ENCODE measurements at places on chromosomes 5 and 9.

DNA sequence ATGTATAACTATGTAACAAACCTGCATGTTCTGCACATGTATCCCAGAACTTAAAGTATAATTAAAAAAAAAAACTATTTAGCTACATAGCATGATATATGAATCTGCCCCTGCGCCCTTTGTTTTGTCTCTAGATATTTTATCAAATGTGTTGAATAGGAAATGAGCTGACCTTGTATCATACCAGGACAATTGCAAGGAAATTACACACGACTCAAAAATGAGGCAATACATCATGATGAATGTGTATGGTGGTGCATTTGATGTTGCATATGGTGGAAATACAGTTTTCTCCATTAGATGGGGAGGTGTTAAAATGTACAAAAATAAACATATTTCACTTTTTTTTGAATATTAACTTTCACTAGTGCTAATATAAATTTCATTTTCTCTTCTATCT lies 28.6 kb upstream of the CEP78 start:
- DNase-seq = no peak

DNA sequence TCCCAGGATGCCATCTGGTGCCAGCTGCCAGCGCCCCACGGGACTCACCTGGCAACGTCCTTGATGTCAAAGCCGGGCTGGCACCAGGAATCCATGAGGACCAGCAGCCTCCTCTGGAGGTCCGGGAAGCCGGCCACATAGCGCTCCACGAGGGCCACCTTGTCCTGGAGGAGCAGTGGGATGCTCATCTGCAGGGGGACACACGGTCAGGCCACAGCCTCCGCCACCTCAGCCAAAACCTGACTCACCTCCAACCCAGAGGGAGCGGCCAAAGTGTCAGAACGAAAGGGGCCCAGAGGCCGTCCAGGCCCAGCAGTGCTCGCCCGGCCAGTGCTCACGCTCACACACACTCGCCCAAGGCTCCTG lies 56.5 kb downstream of the EXD3 start:
- no peak for DNase-seq

DNA sequence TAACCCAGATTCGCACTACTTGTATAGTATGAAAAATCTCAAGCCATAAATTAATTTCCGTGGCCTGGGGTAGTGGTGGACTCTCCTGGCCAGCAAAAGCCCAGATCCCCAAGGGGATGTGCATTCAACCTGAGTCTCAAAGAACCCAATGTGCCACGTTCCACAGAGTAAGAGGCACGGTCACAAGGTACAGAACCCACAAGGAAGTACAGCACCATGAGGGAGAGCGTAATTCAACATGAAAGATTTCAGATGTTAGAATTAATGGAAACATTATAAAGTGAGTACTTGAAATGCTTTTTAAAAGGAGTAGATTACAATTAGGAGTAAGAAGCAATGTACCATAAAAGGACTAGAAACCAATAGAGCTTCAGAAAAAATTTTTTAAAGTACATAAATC lies 23.4 kb downstream of the SRD5A1 start:
- DNase-seq = no peak

- no peak for DNase-seq
Measured at GRCh38 chr9:14260101-14260500, 53.8 kb downstream of the NFIB start.

DNA sequence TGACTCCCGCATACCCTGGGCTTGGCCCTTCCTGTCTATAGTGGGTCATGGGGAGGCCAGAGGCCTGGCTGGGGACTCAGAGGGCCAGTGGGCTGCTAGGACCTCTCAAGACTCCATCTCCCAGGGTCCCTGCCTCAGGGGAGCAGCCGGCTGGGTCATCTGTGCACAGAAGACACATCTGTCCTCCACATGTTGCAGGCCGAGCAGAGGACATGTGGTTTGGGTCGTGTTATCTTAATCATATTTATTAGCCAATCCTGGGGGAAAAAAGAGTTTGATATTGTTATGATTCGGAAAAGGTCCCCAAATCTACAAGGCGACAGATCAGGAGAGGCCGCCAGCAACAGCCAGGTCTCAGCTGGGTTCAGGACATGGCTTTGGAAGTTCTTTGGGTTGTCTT lies 14.4 kb downstream of the LMX1B start:
- DNase-seq = no peak

DNA sequence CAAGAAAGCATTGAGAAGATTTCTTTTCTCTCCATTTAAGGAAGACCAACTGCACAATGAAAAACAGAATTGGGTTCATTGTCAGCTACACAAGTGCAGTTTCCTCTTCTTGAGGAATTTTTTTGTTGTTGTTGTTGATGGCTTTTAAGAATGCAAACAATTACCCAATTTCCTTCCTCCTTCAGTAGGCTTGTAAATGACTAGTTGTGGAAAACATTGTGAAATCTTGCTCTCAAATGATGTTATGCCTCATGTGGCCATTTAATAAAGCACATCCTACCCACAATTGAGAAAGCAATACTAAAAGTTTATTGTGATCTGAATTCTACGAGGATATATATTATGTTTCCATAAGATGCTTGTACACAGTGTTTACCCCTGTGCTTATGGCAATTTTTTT lies 171.6 kb downstream of the FAM174A start:
- DNase-seq = no peak

DNA sequence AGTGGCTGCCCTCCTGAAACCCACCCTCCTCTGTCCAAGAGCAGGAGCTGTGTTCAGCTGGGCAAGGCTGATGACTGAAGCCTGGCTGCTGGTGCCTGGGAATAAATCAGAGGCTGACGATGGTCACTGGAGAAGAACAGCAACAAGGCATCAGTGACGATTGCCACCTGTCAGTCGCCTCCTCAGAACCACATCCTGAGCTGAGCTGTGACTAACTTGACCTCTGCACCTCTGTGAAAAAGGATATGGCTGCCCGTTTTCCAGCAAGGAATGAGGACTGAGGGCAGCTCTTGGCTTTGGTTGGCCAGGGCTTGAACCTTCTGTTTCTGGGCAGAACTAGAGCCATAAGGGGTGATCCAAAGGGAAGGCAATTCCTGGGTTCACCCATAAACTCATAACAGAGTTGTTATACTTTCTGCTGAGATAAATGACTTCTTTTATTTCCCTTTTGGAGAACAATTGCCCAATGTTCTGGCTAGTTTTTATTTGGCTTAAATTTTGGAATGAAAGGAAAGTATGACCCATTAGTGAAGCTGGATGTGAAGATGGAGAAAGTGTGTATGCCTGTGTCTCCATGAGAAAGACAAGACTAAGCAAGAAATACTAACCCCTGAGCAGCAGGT lies 40.1 kb downstream of the TRIP13 start:
- no peak for DNase-seq

DNA sequence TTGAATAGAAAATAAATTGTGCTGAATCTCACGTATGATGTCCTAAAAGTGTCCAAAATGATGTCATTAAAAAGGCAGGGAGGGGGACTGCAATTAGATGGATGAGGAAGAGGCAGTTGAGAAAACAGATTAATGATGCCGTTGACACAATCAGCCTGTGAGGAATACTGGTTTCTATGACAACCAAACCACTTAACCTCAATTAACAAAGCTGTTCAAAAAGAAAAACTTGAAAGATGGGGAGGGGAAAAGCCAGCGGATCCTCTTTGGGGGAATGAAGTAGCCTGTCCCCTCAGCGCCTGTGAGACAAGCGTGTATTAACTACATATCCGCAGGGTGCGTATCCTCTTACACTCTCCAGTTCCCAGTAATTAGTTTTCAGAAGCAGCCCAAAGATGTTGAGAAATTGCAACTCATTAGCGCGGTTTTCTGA lies 160.7 kb downstream of the TTC39B start:
- DNase-seq = peak; percentile 61

DNA sequence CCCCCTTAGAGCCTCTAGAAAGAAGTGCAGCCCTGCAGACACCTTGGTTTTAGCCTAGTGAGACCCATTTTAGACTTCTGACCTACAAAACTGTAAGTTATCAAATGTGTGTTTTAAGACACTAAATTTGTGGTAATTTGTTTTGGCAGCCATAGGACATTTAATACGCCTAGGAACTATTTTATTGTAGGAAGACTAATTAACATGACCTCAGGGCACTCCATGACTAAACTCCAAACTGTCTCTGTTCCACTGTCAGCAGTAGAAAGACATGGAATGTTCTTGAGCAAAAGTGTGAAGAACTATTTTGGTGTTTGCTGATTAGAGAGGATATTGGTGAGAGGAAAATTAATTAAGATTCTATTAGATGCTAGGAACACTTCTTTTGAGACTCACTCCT lies 4.1 kb upstream of the APC start:
- no peak for DNase-seq

DNA sequence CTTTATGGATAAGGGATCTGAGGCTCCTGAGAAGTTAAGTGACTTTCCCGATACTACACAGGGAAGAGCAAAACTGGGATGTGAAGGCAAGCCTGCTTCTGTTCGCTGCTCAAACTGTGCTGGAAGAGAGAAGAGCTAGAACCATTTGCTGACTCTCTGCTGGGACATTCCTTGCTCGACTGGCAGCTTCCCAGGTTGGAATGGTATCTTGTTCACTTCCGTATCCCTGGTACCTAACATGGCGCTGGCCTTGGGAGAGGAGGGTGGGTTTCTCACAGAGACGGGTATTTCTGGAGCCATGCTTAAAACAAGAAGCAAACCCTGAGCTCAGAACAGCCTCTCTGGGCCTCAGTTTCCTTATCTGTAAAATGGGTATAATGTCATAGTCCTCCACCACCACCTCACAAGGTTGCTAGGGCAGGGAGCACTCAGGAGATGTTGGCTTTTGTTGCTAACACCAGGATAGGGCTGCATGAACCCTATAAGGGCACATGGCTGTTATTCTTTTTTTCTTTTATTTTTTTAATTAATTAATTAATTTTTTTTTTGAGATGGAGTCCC lies 68.0 kb upstream of the STXBP1 start:
- no peak for DNase-seq

DNA sequence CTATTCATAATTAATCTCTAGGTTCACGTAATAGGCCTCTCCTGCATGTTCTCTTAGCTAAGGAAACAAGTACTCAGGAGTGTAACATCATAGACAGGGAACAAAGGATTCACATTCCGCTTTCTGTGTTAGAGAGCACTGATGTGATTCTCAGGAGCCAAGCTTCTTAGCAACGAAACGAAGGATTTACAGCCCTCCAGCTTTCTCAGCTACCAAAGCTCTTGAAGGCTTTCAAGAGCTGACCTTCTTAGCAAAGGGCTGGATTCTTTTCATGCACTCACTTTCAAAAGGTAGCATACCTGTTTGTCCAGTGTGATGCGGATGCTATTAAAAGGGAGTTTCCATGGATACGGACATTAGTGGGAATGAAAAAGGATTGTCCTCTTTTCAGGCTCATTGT lies 107.4 kb downstream of the TUSC1 start:
- DNase-seq = no peak

- no peak for DNase-seq
Measured at GRCh38 chr5:133290669-133291240, 238.9 kb downstream of the HSPA4 start.

DNA sequence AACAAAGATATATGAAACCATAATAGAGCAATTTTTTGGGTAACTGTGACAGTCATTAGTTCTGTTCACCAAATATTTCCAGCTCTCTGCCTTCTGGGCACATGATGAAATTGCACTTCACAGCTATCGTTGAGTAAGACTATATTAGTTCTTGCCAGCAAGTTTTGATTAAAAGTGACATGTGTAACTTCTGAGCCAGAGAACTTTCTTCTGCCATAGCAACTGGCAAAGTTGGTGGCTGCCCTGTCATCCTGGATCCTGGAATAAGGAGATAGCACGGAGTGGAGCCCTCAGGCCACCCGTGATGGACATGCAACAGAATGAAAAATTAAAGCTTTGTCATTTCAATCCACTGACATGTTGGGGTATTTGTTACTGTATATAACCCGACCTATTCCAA lies 194.4 kb upstream of the VCAN start:
- DNase-seq = no peak

DNA sequence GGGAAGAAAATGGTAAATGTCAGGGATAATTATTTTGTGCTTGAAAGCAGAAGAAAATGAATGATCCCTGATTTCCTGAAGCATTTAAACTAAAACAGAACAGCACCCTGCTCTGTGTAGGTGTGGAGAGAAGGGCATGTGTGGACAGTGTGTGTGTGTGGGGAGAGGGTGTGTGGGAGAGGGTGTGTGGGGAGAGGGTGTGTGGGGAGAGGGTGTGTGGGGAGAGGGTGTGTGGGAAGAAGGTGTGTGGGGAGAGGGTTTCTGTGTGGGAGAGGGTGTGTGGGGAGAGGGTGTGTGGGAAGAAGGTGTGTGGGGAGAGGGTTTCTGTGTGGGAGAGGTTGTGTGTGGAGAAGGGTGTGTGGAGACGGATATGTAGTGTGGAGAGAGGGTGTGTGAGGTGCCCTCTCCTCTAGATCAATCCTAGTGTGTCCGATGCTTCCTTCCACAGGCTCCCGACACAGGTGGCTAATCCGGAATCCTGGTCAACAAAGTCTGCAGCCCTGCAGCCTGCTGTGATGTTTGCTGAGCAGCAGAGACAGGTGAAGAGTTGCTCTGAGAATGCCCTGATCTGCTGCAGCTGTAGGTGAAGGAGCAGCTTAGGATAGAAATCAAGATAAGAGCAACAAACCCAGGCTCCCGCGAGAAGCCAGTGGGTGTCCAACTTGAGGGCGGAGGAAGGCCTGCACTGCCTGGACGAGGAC lies 15.5 kb downstream of the IRX4 start:
- peak; percentile 61 for DNase-seq

GRCh38 chr5:67077296-67077695 lies 119.3 kb downstream of the CD180 start:
- no peak for DNase-seq

GRCh38 chr9:14396171-14396570 lies 82.2 kb upstream of the NFIB start:
- DNase-seq = no peak

GRCh38 chr5:57932761-57933160 lies 450.1 kb upstream of the ACTBL2 start:
- no peak for DNase-seq

- DNase-seq = no peak
Measured at GRCh38 chr9:129432297-129433154, 188.4 kb downstream of the C9orf50 start.

GRCh38 chr9:138101444-138102234 lies 224.1 kb downstream of the CACNA1B start:
- no peak for DNase-seq

GRCh38 chr5:353612-354580 lies 32.4 kb downstream of the AHRR start:
- no peak for DNase-seq

DNA sequence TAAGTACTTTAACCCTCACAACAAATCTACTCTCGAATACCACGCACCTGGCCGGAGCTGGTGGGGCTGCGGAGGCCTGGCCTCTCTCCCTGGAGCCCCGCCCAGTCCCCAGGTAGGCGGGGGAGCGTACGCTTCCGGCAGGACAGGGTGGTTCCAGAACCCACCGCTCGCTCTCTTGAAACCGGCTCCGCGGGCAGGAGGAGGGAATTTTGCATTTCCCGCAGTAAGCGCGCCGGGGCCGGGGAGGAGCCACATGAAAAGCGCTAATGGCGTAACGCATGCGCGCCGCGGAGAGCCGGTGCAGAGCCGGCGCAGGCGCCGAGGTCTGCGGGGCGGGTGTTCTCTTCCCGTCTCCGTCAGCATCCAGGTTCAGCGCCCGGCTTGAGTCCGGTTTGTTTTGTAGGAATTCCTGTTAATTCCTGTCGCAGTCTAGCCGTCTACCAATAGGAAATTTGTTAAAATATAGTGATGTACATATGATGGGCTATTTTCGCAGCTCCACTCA lies 20.8 kb downstream of the CAVIN4 start:
- peak; percentile 39 for DNase-seq

All from NCI-H1417 treated with DMSO at 0.1 percent for 48 hours (cell line).